ENCODE measurements at places on chromosomes 3 and 15.

GRCh38 chr3:86968244-86968932 is 22.6 kb downstream of the VGLL3 start:
- DNase-seq = no peak

DNA sequence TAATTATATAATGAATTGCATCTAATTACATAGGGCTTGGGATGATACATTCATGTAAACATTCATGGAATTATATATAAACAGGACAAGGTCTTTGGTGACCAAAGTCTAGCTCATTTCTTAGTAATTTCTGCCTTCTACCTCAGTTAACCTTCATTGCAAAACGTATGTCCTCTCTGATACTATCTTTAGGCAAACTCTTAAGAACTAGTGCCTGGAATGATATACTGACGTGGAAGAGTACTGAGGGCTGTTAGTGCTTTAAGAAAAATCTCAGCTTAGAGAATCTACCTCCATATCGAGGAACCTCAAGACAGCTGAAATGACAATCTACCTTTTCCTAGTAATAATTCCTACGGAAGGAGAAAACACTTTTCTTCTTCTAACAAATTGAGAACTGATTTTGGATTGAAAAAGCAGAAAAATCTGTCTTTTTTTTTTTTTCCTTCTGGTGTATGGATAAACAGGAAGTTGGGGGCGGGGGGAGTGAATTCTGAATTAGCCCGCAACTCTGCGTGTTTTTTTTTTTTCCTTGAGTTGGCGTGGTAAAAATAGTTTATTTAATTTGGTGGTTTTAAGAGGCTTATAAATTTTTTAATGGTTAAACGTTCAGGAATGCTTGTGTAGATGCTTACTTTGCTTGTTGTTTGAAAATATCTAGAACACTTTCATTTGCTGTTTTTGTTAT is 43.2 kb downstream of the RARB start:
- no peak for DNase-seq

- DNase-seq = peak; percentile 21
Observed at GRCh38 chr3:58236527-58237237, 910 bp upstream of the ABHD6 start.

GRCh38 chr3:182909318-182910040 is 70.9 kb downstream of the DCUN1D1 start:
- peak; percentile 45 for DNase-seq

GRCh38 chr3:188491276-188491687 is 337.3 kb downstream of the LPP start:
- DNase-seq = no peak

- DNase-seq = no peak
Observed at GRCh38 chr3:11807686-11808085, 39.0 kb downstream of the TAMM41 start.

DNA sequence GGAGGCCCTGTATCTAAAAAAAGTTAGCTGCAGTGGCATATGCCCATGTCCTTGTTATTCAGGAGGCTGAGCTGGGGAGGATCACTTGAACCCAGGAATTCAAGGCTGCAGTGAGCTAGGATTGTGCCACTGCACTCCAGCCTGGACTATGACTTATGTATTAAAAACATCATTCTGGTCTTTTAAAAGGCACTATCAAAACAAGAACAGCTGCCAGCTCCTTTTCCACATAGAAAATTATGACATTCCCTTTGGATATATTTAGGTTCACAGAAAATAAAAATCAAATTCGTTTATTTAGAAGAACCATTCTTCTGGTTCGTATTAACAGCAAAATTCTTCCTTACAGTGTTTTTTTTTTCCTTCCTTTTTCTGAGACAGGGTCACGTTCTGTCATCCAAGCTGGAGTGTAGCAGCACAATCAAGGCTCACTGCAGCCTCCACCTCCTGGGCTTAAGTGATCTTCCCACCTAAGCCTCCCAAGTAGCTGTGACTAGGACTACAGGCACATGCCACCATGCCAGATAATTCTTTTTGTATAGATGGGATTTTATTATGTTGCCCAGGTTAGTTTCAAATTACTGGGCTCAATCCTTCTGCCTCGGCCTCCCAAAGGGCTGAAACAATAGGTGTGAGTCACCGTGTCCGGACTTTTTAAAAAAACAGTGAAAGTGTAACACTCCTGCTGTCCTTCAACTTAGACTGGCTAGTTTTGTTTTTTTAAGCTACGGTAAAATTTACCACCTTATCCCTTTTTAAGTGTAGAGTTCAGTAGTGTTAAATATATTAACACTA is 13.9 kb downstream of the ICE2 start:
- no peak for DNase-seq

DNA sequence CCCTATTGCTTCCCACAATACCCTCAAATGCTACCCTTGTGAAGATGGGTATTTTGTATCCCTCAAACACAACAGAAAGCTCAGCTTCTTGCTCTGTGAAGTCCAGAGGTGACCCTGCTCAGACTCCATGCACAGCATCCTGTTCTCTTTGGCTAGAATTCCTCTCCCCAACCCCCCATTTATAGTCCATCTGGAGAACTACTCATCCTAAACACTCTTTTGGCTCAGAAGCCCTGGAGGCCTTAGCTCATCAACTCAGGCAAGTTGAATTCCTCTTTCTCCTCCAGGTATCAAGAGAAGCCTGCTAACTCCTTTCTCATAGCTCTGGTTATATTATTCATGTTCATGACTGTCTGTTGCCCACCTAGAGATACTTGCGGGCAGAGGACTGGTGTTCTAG is 18.3 kb upstream of the GASK1A start:
- DNase-seq = no peak

DNA sequence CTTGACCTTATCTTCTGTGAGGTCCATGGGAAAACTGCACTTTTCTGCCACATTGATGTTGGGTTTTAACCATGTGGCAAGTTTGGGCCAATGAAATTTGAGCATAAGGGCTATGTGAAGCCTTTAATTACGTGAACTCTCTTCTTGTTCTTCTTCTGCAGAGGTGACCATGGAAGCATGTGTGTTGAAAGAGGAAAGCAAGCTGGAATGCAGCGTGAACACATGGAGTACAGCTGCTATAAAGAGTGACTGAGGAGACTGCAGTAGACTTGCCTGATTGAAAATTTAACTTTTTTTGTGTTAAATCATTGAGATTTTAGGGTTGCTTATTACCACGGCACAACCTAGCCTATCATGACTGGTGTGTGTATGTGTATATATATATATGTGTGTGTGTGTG is 347.3 kb downstream of the ZIC1 start:
- no peak for DNase-seq

All from HAP-1 (cell line).